ENCODE measurements at places on chromosomes 7 and 10.

DNA sequence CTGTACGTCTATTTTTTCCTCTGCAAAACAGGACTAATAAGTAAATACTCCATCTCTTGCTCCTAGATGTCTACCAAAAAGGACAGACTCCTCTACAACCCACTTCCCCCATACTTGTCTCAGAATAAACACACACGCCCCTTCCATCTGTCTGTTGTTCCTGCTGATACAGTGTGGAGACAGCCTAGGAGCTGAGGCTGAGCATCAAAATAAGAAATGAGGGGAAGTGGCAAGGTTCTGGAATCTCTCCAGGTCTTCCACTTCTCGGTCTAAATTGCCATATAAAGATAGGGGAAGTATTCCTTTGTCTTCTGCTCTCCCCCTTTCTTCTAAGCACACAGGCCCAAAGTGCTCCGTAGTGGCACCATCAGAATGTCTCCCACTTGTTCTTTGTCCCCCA lies 30.8 kb upstream of the VSIR start:
- no peak for DNase-seq

GRCh38 chr10:61877887-61878739 lies 23.4 kb upstream of the ARID5B start:
- no peak for DNase-seq

GRCh38 chr10:79444199-79445119 lies 965 bp downstream of the ZCCHC24 start:
- peak; percentile 20 for DNase-seq

DNA sequence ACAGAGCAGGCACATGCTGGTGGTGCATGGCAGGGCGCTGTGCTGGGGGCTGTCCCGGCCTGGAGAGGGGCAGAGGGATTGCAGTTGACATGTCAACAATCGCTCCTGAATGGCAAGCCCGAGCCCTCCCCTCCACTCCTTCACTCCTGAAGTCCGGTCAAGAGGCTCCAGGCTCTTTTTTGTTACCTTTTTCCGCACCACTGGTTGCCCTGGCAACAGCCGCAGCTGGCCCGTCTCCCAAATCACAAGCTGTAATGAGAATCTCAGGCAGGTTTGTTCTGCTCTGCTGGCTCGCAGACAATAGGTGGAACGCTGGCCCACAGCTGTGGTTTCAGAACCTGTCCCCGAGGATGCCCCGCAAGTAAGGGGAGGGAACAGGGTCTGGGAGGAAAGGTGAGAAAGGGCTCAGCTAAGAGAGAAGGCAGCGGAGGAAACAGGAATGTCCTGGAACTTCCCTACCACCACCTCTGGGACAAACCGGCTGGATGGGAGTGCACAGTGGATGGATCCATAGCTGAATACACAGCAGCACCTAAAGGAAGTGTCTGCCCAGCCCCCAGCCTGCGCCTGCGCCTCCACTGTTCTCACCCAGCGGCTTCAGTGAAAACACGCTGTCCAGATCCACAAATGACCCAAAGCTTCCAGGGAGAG lies 58.9 kb downstream of the CALML3 start:
- peak; percentile 71 for DNase-seq

DNA sequence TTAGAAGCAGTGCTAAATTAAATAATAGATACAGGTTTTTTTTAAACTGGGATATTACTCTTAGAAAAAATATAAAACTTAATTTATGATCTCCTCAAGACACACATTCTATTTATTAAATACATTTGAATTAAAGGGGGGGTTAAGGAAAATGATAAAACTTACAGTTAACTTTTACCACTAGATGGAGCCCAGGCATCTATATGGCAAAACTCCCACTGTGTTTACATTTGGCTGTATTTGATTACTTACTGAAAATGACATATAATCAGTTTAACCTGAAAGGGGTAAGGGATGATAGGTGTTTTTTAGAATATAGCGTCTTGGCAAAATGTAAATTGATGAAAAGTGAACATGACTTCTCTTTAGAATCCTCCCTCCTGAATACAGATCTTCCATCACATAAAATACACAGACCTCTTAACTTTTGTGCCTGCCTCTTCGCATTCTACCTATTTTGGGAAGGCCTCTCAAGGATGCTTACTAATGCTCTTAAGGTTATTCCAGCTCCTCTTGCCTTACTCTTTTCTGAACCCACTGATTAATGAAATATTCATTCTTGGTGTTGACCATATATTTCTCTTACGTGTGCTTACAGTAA lies 235.7 kb downstream of the AGMO start:
- DNase-seq, result peak; percentile 68

- peak; percentile 72 for DNase-seq
These were observed 47.7 kb downstream of the LRGUK start for GRCh38 chr7:134174795-134175261.

GRCh38 chr7:69534461-69535041 lies 63.7 kb upstream of the AUTS2 start:
- DNase-seq, result no peak

GRCh38 chr7:132871419-132871818 lies 210.5 kb downstream of the CHCHD3 start:
- DNase-seq, result no peak

DNA sequence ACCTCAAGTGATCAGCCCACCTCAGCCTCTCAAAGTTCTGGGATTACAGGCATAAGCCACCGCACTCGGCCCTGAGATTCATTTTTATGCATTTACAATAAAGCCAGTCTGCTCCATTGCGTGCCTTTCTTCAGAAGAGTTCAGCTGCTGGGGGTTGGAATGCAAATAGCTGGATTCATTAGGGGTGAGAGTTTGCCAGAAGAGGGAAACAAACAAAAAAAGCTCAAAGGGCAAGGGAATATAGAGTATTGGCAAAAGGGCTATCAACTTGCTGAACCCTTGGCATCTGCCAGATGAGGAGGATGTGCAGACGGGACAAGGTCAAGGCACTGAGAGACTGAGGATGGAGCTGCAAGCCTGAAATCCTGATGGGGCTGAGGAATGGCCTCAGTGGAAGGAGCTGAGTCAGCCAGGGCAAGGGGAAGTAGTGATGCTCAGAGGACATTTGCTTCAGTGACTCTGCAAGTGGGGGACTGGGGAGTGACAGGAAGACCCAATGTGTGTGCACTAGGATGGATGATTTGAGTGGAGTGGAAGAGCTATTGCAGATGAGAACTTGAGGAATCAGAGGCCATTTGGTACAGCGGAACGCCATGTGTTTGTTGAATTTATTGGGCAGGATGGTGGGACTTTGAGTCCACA lies 75.0 kb upstream of the ARMC3 start:
- DNase-seq, result no peak

DNA sequence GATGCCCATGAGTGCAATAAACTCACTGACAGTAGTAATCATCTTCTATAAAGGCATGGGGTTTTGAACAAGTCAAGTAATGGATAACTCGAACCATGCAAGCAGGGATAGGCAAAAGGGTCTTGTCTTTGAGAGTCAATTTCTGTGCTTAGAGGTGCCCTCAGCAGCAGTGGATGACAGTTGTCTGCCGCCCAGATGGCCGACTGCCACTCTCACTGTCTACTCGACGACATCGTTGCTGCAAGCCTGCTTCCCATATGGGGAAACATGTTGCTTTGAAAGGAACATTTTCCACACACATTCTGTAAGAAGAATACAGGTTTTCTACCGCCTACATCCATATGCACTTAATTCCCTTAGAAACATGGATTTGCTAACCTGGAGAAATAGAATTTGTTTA lies 236.3 kb upstream of the DKK1 start:
- no peak for DNase-seq

GRCh38 chr7:95989301-95989700 lies 216.9 kb downstream of the DYNC1I1 start:
- DNase-seq, result no peak

GRCh38 chr7:112905413-112905812 lies 115.2 kb upstream of the TMEM168 start:
- DNase-seq, result no peak

DNA sequence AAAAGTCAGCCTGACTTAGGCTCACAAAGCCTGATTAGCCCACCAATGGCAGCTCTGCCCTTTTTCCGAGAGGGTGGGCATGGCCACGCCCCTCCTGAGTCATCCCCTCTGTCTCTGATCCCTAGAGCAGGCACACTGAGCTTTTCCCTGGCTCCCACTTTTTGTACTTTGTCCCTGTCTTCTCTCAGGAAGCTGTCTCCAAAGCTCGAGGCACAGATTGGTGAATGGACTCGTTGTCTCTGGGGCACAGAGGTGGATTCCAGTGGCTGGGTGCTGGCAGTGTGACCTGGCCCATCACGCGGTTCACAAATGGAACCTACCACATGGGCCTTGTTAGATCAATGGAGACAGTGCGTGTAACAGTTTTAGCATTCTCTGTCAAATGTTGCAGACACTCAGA lies 313.5 kb downstream of the WDR37 start:
- DNase-seq, result no peak

DNA sequence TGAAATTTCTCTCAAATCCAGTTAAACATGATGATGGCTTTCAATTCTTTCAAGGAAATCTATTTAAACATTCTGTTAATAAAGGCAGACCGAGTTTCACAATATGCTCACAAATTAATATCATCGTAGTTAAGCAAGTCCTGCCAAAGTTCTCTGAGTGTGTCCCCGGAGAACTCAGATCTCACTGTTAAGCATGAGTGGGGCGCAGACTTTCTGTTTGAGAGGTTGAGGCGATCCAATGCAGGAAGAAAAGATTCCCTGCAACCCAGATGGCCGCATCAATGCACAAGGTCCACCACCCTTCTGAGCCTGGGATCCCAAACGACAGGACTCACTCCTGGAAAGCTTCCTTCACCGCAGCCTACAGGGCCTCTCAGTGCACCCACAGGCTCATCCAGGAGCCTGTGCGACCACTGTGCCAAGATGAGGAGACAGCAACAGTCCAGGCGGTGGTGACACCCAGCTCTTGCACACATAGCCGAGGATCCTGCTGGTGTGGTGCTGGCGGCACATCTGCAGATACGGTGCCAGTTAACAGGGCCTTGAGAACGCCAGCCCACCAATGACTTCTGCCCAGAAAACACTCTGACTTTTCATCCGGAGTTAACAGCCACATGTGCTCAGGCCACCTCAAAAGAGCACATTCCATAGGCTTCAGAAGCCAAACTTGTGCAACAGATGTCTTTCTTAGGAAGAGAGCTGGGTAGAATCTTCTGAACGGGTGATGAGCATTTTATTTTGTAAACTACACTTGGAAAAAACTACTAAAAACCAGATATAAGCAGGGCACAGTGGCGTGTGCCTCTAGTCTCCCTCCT lies 102.1 kb downstream of the ZRANB1 start:
- DNase-seq, result no peak

DNA sequence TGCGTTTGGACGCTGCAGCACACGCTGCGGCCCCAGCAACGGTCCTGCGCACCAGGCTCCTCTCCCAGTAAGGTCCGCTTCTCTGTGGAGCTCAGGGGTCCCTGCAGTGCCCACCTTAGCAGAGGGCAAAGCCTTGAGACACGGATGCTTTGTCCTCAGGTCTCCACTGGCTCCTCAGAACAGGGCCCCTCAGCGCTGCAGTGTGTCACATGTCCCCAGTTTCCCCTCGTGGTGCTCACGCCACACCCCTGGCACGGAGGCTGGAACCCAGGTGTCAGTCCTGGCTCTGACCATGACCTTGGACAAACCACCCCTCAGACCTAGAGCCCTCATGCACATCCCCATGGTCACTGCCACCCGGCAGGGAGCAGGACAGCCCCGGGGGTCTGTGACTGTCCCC lies 19.9 kb upstream of the GPER1 start:
- no peak for DNase-seq

DNA sequence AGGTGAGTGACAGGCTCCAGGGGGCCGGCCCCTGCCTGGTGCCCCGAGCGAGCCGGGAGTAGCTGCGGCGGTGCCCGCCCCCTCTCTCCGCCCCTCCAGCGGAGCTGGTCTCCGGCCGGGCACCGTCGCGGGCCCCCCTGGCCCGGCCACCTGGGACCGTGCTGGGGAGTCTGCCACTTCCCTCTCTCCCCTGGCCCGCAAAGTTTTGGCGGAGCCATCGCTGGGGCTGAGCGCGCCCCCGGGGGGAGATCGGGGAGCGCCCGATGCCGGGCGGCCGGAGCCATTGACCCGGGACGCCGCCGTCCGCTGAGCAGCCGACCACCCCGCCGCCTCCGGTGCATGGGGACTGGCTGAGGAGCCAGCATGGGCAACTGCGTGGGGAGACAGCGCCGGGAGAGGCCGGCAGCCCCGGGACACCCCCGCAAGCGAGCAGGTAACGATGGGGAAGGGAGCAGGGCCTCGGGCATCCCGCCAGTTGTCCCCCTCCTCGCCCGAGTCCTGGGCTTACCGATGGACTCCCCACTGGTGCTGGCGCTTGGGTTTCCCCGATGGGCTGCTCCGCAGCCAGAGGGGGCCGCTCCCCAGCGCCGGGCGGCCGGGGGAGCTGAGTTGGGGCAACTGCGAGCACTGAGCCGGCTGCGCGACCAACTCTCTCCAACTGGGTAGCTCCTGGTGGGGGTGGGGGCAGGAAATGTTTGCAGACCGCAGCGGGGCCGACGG lies at the start of gene UBTD1:
TSS of gene UBTD1 (plus strand) at position 84 of the 720 bp plus-strand sequence. CDS start at position 364, 280 bp downstream.
- DNase-seq, result peak; percentile 27
